ENCODE measurements at places on chromosomes 1 and 21. TPM values are rescaled to one million over a fixed set of nuclear protein-coding genes. Genes with fewer than 3 reads are reported as not detected.

- peak; percentile 68 for DNase-seq
These were observed at the start of gene CDK18 for GRCh38 chr1:205504311-205505075. TSS of gene CDK18 (plus strand) at chr1:205504669. CDS start at chr1:205523168, 18,499 bp downstream.

DNA sequence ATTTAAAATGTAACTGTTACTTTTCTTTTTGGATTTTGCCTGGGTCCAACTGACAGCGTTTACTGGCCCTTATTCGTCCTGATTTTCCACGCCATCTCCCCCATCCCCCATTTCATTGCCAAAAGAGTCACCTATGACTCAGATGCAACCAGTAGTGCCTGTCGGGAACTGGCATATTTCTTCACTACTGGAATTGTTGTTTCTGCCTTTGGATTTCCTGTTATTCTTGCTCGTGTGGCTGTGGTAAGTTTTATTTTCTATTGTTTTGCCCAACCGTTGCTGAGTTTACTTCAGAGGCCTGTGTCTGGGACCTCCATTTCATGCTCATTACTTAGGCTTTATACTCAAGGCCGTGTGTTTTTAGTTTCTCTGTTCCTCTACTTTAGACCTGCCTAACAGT lies 9.3 kb downstream of the LEPR start:
- DNase-seq = no peak

GRCh38 chr1:66261364-66261763 lies 272.6 kb upstream of the SGIP1 start:
- no peak for DNase-seq

DNA sequence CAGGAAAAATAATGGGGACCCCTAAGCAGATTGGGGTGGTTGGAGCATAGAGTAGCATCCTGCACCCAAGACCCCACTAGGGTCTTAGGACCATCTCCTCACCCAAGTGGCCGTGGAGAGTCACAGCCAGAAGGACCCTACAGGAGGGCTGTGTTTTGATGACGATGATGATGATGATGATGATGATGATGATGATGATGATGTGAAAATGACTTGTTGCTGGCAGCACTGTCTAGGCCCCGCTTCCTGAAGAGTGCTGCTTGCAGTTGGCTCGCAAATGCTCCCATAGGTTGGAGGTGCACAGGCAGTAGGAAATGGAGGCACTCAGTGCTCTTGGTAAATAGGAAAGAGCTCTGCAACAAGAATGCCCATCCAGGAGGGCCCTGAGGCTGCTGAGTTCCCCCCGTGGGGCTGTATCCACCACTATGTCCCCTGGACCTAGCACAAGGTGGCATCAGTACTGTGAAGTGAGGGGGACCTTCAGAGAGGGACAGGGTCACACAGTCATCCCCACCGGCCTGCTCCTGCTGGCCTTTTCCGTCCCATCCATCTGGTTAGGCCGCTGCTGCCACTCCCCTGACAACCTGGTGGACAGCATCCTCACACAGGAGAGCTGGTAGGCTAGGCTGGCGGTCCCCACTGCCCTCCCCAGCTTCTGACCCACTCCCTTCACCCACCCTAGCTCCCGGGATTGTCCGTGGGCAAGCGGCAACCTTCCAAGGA lies 139.6 kb downstream of the FOXD2 start:
- no peak for DNase-seq

The ELAPOR1 gene
- polyA plus RNA-seq = 0.74 TPM

The LRRC53 gene
- polyA plus RNA-seq = 0.04 TPM

- DNase-seq = no peak
These were observed 4.4 kb upstream of the UTP25 start for GRCh38 chr1:209823143-209824041.

The MAN1C1 gene
- polyA plus RNA-seq = 11.5 TPM

DNA sequence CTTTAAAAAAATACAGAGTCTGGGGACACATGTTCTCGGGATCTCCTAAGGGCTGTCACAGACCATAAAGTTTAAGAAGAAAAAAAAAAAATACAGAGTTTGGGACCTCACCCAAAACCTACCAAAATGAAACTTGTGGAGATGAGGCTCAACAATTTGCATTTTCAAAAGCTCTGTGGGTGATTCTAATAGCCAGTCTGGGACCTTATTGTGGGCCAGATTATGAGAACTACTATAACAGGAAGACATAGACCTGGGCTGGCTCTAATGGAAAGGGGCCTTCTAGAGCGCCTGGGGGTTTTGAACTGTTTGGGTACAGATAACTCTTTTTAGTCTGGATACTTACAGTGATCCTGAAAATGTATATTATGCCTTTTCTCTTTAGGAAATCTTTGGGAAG lies 69.1 kb downstream of the LAMC1 start:
- no peak for DNase-seq

DNA sequence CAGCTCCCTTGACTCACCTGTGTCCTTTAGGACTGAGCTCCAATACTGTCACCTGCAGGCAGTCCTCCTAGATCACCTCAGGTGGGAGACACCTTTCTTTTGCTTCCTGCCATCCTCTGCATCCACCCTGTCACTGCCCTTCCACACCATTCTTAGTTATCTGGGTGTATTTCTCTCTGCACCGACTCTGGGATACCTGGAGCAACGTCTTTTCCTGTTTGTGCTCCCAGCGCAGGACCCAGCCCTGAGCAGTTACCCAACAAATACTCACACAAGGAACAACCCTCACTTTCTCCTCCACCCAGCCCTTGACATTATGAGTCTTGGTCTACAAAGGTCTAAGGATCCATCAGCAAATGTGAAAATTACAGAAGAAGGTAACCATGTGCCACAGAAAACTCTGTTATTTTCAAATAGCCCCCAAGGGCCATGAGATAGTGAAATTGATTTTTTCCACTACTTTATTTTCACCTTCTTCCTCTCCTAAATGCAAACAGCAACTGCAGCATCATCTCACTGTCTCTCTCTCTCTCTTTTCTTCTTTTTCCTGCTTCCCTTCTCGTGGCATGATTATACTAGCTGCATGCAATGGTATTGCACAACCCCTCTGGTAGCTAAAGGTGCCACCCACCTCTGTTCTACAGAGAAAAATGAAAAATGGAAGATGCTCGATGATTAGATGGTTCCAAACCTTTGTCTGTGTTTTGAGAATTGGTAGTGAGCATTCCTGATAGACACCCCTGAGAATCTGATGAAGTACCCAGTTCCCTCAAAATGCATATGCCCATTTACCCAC lies 89.0 kb downstream of the MIS18A start:
- no peak for DNase-seq

The MIXL1 gene
- 0.31 TPM for polyA plus RNA-seq

- DNase-seq = no peak
These were observed 41.8 kb downstream of the CDCP2 start for GRCh38 chr1:54110996-54111395.

The S100A12 gene
- not detected for polyA plus RNA-seq

DNA sequence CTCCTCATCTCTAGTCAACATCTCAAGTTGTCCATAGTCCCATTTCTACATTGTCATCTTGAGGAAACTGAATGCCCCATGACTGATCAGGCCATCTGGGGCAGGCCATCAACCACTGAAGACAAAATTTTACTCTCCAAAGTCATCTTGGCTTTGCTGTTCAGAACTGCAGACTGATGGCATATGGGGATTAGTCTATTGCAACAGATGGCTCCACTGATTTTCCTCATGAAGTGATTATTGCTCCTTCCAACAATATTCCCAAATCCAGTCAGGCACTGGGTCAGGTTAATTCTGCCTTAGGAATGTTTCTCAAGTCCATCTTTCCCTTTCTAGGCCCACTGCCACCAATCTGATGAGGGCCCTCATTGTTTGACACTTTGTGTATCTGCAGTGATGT lies 101.7 kb downstream of the ESRRG start:
- DNase-seq = no peak

- no peak for DNase-seq
These were observed 38.1 kb upstream of the RAP1GAP start for GRCh38 chr1:21707086-21707840.

DNA sequence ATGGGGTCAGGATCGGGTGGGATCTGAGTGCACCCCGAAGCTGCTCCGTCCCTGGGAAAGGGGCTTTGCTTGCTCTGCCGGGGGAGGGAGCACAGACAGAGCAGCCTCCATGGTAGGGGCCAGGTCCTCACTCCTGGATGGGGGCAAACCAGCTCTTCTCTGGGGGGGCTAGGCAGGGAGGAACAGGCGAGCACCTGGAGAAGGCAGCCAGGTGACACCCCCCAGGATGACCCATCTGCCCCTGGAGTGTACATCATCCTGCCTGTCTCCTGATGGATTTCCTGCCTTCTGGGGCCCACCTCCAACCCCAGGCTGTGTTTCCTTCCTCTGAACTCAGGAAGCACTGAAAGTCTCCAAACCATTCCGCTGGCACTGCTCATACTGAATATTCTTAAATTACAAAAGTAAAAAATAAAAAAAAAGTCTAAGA lies 248.0 kb downstream of the RHOU start:
- DNase-seq = no peak

The ADCY10 gene
- 0.24 TPM for polyA plus RNA-seq

DNA sequence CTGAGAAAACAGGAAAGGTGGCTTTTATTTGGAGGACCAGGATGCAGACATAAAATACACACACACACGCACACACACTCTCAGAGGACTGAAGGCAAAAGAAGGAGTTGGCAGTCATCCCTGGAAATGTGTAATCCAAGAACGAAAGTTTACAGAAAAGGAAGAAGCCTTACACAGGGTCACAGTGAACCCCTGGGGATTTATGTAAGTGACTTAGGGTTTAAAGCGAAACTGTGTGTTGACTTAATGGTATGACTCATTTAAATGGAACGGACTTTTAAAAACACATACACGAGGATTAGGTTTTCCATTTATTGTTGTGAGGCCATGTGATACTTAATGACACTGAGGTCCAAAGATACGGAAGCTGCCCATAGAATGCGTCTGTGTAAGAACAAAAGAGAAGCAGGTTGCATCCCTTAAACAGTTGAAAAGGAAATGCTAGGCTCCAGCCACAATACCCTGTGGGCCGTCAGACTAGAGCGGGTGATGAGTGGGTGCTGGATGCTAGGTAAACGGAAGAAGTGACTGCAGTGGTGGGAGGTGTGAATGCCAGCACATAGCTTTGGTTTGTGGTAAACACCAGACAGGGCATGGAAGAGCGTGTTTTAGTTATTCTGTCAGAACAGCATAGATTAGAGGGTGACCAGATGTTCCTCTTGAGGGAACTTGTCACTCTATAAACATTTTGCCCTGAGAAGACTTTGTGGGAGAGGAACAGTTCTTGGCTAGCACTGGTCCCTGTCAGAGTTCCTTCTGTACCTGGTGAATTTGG lies 21.6 kb upstream of the BCL10 start:
- DNase-seq = peak; percentile 73

The FCRLA gene
- not detected for polyA plus RNA-seq

DNA sequence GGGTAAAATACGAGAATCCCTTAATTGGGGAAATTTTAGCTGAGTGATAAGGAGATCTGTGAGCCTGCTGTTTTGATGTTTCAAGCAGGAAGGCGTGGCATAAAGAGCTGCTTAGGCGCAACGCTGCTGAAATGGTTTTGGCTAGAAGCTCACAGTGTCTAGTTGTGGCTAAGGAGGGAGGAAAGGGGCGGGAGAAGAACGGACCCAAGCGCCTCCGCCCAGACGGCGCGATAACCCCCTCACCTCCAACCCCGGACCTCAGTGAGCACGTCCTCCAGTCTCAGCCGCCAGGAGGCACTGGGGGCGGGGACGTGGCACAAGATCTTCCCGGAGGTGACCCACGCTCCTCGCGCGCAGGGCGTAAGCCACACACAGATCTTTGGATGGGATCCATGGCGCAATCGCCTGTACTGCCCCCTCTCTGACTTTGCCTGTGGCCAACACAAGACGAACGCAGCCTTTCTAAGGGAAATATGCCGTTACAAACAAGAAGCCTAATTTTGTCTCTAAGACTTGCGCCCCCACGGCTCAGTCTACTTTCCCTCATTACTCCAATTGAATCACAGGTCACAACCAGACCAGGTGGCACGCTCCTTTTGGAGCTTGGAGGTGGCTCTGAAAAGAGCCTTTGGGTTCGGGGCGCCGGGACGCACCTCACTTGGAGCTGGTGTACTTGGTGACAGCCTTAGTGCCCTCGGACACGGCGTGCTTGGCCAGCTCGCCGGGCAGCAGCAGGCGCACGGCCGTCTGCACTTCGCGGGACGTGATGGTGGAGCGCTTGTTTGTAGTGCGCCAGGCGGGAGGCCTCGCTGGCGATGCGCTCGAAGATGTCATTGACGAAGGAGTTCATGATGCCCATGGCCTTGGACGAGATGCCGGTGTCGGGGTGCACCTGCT lies 23.4 kb upstream of the RNF187 start:
- no peak for DNase-seq
